ENCODE measurements at places on chromosomes 3 and 15. TPM values are rescaled to one million over a fixed set of nuclear protein-coding genes. Genes with fewer than 3 reads are reported as not detected.

Gene TIPIN
- total RNA-seq: 7.1 TPM

Gene DUOX1
- 265 TPM for total RNA-seq

- no peaks in the 10 kb centered on the region for H3K27me3 ChIP-seq
- no peak for DNase-seq
- no peak overlapping the region for H3K4me3 ChIP-seq
- H3K27ac ChIP-seq: no peak overlapping the region
- H3K4me1 ChIP-seq: no peaks in the 10 kb centered on the region
Observed at GRCh38 chr3:145355206-145355605, 805.8 kb downstream of the PLOD2 start.

DNA sequence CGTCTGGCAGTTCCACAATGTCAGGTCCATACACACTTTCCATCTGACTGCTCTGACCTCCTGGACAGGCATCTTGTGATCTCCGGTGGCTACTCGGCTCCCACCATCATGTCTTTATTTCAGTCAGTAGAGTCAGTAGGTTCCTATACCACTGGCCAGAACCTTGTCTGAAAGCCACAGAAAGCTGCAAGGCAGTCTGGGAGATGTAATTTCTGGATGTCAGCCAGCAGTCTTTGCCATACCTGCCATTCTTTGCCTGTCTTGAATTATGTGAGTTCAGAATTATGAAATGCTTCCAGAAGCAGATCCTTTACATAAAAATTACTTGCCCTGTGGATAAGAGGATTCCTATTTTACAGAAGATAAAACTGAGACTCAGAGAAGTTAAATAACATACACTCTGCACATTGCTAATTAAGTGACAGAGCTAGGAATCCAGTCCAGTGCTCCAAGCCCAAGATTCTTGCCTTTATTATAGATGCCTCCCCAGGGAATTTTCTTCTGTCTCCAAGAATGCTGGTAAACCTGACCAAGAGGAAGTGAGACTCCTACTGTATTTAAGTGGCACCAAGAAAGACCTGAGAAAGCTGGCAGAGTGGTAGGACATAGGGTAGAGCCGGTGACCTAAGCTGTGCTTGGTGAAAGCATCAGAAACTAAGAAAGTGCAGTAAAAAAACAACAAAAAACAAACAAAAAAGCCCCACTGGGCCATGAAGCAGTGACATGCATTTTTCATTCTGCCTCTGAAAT, 75.6 kb downstream of the IQCH start:
- H3K36me3 ChIP-seq: no peaks in the 10 kb centered on the region
- no peak overlapping the region for H3K27ac ChIP-seq
- no peak overlapping the region for H3K4me3 ChIP-seq
- no peaks in the 10 kb centered on the region for H3K4me1 ChIP-seq

DNA sequence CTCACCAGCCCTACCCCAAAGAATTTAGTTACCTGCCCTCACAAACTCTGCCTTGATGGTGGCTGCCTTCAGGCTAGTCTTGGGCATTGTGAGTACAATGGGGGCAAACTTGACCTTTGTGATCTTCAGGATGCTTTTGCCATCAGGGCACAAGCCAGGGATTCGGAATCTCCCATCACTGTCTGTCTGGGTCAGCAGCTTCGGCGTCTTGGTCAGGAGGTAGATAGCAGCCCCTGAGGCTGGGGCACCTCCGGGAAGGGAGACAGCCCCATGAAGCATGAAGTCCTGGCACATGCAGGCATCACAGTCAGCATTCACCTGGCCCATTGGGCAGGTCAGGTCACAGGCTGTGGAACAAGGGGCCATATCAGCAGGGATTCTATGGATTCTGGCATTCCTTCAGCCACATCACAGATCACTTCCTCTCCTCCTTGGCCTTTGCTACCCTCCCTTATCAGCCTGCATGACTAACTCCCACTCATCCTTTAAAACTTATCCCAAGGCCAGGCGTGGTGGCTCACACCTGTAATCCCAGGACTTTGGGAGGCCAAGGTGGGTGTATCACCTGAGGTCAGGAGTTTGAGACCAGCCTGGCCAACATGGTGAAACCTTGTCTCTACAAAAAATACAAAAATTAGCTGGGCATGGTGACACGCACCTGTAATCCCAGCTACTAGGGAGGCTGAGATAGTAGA, 6.9 kb downstream of the CILP start:
- H3K4me1 ChIP-seq: no peaks in the 10 kb centered on the region
- no peaks in the 10 kb centered on the region for H3K36me3 ChIP-seq
- no peak overlapping the region for H3K27ac ChIP-seq
- no peak overlapping the region for H3K4me3 ChIP-seq
- H3K27me3 ChIP-seq: no peaks in the 10 kb centered on the region

- H3K36me3 ChIP-seq: no peaks in the 10 kb centered on the region
- H3K4me3 ChIP-seq: no peak overlapping the region
- H3K27me3 ChIP-seq: no peaks in the 10 kb centered on the region
- no peaks in the 10 kb centered on the region for H3K4me1 ChIP-seq
Observed at GRCh38 chr3:71240034-71240433, 343.5 kb downstream of the FOXP1 start.

Gene ASB14
- total RNA-seq: not detected
